CD4-positive, alpha-beta T cell (primary cell): ENCODE measurements at places on chromosomes 16 and 17.
A peak's percentile ranks its signal among the peaks of the same experiment; 100 is the strongest.

- no peaks in the 10 kb centered on the region for H3K36me3 ChIP-seq
- H3K27me3 ChIP-seq, result no peaks in the 10 kb centered on the region
- no peaks in the 10 kb centered on the region for H3K4me1 ChIP-seq
- H3K4me3 ChIP-seq, result no peak overlapping the region
- H3K27ac ChIP-seq, result no peak overlapping the region
Measured at GRCh38 chr16:49631187-49632041, 224.5 kb downstream of the ZNF423 start.

GRCh38 chr17:8806926-8807550, 7.9 kb upstream of the MFSD6L start:
- peaks cover 6% of the 10 kb centered on the region for H3K4me1 ChIP-seq
- H3K4me3 ChIP-seq, result no peak overlapping the region
- H3K27me3 ChIP-seq, result no peaks in the 10 kb centered on the region
- DNase-seq, result no peak

DNA sequence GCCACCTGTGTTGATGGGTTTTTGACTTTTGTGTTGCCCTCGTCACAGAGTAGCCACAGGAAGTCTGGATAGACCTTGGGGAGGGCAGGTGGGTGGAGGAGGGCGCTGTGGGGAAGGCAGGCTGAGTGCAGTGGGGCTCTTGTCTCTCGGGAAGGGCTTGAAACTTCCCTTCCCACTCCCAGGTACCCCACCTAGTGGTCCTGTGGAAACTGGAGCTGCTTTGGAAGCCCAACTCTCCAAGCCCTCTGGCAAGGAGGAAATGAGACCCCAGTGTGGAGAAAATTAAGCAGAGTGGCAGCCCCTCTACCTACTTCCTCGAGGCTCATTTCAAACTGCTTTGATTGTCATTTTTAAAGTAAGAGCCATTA, 9.2 kb downstream of the CA5A start:
- H3K4me1 ChIP-seq, result peaks cover 6% of the 10 kb centered on the region
- no peak for DNase-seq
- no peaks in the 10 kb centered on the region for H3K36me3 ChIP-seq
- no peaks in the 10 kb centered on the region for H3K27me3 ChIP-seq

GRCh38 chr16:31400191-31400590, 7.1 kb downstream of the ITGAD start:
- H3K27ac ChIP-seq, result no peak overlapping the region
- H3K27me3 ChIP-seq, result no peaks in the 10 kb centered on the region

- DNase-seq, result no peak
- peak overlapping the region; percentile 39 for H3K27ac ChIP-seq
- peaks cover 93% of the 10 kb centered on the region for H3K4me1 ChIP-seq
- H3K4me3 ChIP-seq, result no peak overlapping the region
Measured at GRCh38 chr17:77424585-77425344, 284.0 kb downstream of the SEC14L1 start.
